ENCODE measurements at places on chromosomes 12 and 14.

DNA sequence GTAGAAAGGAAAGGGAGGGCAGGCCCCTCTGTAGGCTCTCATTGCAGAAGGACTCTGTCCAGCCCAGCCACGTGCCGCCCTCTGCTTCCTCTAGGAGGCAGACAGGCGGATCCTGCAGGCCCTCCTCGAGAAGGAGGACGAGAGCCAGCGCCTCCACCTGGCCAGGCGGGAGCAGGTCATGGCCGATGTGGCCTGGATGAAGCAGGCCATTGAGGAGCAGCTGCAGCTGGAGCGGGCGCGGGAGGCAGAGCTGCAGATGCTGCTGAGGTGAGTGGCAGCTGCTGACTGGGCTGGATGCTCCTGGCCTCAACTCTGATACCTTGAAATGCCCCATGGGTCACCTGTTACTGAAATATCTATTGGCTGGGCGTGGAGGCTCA is 10.9 kb downstream of the TCHP start:
- DNase-seq: no peak

DNA sequence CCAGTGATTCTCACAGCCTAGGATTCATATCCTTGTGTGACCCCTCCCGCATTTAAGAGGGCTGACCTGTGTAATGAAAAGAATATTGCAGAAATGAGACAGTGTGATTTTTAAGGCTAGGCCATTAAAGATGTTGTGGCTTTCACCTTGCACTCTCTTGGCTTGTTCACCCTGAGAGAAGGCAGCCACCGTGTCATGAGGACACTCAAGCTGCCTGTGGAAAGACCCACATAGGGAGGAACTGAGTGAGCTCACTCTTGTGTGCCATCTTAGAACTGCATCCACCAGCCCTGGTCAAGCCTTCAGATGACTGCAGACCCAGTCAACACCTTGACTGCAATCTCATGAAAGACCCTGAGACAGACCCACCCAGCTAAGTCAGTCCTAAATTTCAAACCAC is 46.3 kb upstream of the TMPO start:
- DNase-seq: no peak

GRCh38 chr12:91316907-91317269 is 134.3 kb upstream of the DCN start:
- DNase-seq: no peak

DNA sequence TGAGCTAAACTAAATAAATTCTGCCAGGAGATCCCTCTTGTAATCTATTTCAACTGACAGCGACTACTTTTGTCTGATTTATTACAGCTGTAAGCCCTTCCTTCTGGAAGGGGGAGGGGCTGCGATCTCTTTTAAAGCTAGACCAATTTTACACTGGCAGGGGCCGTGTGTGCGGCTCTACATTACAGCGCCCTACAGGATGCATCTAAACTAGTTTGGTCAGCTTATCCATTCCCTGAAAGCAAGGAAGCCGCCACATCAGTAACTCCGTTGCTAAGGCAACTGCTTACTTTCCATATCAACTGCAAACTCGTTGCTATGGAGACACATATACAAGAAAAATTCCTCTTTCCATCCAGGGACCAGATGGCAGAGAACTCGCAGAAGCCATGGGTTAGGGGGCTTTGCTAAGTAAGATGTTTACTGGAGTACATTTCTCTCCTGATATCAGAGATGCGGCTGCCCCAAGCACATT is 17.4 kb downstream of the FOXN3 start:
- no peak for DNase-seq

DNA sequence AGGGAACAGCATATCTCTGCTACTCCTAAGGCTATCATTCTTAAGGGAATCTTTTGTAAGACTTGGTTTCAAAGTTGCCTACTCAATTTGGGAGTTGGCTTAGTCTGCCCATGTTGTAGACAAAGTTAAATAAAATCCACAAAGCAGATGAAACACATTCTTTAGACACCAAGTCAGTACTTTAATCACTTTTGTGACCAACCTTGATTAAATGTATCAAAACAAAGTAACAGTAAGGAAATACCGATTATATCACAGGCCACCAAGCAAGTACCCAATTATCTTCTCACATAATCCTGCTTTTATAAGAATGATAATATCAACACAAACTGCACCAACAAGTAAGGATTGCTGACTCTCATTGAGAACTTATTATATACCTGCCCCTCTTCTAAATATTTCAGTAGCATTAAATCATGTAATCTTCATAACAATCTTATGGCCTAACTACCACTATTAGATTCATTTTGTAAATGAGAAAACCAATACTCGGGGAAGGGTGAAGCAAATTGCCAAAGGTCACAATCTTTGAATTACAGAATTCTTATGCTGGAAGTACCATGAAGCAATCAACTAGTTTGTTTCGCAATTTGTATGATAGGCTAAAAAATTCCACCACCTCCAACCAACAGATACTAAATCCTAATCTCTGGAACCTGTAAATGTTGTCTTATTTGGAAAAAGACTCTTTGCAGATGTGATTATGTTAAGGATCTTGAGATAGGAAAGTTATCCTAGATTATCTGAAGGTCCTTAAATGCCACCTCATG is 12.6 kb upstream of the DIO2 start:
- no peak for DNase-seq

GRCh38 chr14:56894591-56894991 is 84.3 kb upstream of the OTX2 start:
- DNase-seq: no peak

- no peak for DNase-seq
These were observed 1.2 kb downstream of the FUT8 start for GRCh38 chr14:65413739-65414045.

DNA sequence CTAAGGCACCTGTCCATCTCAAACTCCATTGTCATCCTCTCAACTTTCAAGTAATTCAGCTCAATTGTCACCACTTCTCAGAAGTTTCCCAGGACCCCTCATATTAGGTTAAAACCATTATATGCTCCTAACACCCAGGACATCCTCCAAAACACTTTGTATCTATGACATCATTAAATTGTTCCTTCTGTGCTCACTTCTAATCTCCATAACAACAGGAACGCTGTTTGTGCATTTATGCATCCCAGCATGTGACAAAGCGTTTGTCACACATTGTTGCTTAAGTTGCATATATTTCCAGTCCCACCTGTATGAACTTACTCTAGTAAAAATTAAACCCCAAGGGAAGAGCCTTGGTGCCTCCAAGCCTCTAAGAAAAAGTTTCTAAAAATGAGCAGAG is 133.9 kb downstream of the TBX5 start:
- DNase-seq: no peak

GRCh38 chr12:49809906-49810389 is 18.3 kb downstream of the NCKAP5L start:
- no peak for DNase-seq

DNA sequence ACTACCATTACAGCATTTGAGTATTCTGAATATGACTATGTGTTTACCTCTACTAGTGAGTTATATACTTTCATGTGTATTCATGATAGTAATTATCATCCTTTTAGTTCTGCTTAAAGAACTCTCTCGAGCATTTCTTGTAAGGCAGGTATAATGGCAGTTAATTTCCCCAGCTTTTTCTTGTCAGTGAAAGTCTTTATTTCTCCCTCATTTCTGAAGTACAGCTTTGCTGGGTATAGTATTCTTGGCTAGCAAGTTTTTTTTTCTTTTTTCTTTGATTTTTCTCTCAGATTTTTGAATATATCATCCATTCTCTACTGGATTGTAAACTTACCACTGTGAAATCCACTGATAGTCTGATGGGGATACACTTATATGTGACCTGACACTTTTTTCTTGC is 165.9 kb upstream of the ARHGAP5 start:
- no peak for DNase-seq

GRCh38 chr12:8699714-8700113 is 1.9 kb downstream of the RIMKLB start:
- DNase-seq: no peak

All from effector memory CD4-positive, alpha-beta T cell (primary cell).